ENCODE measurements at places on chromosomes 5 and 9. TPM values are rescaled to one million over a fixed set of nuclear protein-coding genes. Genes with fewer than 3 reads are reported as not detected.

GRCh38 chr9:132757016-132757415 is 86.8 kb downstream of the GTF3C4 start:
- H3K27me3 ChIP-seq, result peaks cover 17% of the 10 kb centered on the region
- no peak overlapping the region for H3K4me3 ChIP-seq
- H3K36me3 ChIP-seq, result no peaks in the 10 kb centered on the region
- H3K27ac ChIP-seq, result no peak overlapping the region

- H3K4me3 ChIP-seq, result no peak overlapping the region
- no peak overlapping the region for H3K27ac ChIP-seq
- H3K4me1 ChIP-seq, result peaks cover 17% of the 10 kb centered on the region
These were observed 54.5 kb downstream of the PFDN1 start for GRCh38 chr5:140248414-140248813.

DNA sequence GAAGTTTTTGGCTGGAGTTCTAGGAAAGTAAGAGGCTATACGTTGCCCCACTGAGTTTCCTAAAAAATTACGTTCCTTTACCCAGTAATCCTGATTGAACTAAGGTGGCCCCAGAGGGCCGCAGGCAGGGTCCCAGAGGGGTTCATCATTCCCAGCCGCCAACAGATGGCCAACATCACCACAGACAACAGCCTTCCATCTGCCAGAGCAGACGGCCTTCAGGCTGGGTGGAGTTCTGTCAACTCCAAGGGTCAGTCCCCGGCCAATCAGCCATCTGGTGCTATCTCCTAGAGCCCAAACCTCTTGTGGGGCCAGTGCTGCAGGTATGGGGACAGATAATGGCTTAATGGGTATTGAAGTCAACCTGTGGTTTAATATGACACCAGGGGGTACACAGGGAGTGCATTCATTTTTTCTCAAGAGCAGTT is 30.4 kb downstream of the TBC1D2 start:
- H3K27ac ChIP-seq, result no peak overlapping the region
- peaks cover 8% of the 10 kb centered on the region for H3K36me3 ChIP-seq
- no peak for DNase-seq
- no peaks in the 10 kb centered on the region for H3K27me3 ChIP-seq
- H3K4me1 ChIP-seq, result peaks cover 25% of the 10 kb centered on the region

DNA sequence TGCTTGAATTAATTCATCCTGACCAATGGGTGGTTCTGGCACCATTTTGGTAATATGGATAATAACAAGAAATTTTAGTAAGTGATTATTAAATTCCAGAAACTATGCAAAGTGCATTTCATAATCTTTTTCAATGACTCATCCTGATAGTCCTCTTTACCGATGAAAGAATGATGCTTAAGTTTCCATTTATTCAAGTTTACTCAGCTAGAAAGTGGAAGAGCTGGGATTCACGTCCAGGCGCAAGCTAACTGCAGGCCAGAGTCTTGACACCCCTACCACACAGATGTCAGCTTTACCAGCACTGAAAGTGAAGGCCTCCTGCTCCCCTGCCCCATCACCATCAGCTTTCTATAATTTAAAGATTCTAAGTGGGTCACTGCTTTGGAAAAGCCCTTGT is 493.5 kb upstream of the WWC1 start:
- no peak for DNase-seq
- peaks cover 10% of the 10 kb centered on the region for H3K4me1 ChIP-seq
- H3K4me3 ChIP-seq, result no peak overlapping the region
- no peaks in the 10 kb centered on the region for H3K27me3 ChIP-seq
- peaks cover 4% of the 10 kb centered on the region for H3K36me3 ChIP-seq

GRCh38 chr5:83277953-83278352 is 193.6 kb upstream of the VCAN start:
- no peak for DNase-seq
- no peaks in the 10 kb centered on the region for H3K36me3 ChIP-seq
- H3K4me3 ChIP-seq, result no peak overlapping the region
- no peaks in the 10 kb centered on the region for H3K27me3 ChIP-seq
- no peak overlapping the region for H3K27ac ChIP-seq

DNA sequence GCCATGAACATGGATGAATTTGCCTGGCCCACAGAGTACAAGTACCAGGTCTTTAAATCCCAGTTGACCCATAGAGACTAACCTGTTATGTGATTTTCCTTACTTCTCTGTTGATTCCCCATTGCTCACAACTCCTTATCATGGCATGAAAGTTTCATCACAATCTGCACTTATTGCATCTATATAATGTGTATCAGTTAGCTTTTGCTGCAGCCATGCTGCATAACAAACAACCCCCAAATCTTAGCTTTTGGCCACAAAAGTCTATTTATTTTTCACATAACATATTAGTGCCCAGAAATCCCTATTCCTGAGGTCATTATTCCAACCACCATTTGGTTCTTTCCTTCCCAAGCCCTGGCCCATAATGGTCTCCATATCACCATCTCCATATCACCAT is 3.7 kb downstream of the GGTA1 start:
- no peak for DNase-seq
- peaks cover 50% of the 10 kb centered on the region for H3K27me3 ChIP-seq
- H3K4me3 ChIP-seq, result no peak overlapping the region
- H3K27ac ChIP-seq, result no peak overlapping the region
- no peaks in the 10 kb centered on the region for H3K36me3 ChIP-seq

GRCh38 chr9:4489562-4489918 is 728 bp upstream of the SLC1A1 start:
- peak overlapping the region; percentile 94 for H3K4me3 ChIP-seq
- no peaks in the 10 kb centered on the region for H3K36me3 ChIP-seq
- peak overlapping the region; percentile 49 for H3K27ac ChIP-seq
- H3K4me1 ChIP-seq, result peaks cover 5% of the 10 kb centered on the region
- H3K27me3 ChIP-seq, result peaks cover 45% of the 10 kb centered on the region

GRCh38 chr9:93686127-93686879 is 109.9 kb downstream of the PHF2 start:
- no peak overlapping the region for H3K27ac ChIP-seq
- H3K36me3 ChIP-seq, result no peaks in the 10 kb centered on the region
- no peak overlapping the region for H3K4me3 ChIP-seq
- peaks cover 3% of the 10 kb centered on the region for H3K27me3 ChIP-seq

DNA sequence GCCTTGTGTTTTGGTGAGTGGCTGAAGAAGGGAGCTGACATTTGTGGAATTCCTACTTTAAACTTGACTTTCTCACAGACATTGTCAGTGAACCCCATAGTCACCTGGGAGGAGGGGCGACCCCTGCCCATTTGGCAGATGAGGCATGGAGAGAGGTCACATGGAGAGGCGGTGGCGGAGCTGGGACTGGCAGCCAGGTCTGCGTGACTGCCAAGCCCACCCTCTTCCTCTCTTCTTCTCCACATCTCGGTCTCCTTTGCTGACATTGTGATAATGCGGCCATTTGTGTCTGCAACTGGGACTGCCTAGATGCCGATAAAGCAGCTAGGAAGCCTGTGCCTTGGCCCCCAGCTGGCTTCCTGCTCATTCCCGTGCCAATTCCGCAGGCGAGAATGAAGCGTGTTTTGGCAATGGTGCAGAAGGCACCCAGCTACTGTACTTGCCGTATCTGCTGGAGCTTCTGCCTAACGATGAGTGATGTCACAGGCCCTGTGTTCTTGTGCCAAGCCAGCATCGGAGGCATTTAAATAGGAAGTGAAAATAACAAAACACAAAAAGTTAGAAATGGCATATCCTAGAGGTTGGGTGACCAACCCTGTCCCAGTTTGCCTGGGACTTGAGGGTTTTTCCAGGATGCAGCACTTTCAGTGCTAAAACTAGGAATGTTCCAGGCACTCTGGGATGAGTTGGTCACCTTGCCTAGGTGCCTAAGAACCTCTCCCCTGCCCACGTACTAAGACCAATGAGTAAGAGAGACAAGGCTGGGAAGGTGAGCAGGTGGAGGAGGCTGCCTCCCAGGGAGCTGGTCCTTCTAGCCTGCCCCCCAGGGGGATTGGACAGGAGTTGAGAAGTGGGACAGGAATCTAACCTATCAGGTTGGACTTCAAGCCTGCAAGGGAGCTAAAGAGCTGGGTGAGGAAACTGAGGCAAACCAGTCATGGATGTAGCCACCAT is 23.6 kb downstream of the OLFML2A start:
- peaks cover 5% of the 10 kb centered on the region for H3K4me1 ChIP-seq
- H3K4me3 ChIP-seq, result no peak overlapping the region
- H3K36me3 ChIP-seq, result no peaks in the 10 kb centered on the region
- DNase-seq, result no peak
- H3K27ac ChIP-seq, result no peak overlapping the region
- H3K27me3 ChIP-seq, result peaks cover 2% of the 10 kb centered on the region

DNA sequence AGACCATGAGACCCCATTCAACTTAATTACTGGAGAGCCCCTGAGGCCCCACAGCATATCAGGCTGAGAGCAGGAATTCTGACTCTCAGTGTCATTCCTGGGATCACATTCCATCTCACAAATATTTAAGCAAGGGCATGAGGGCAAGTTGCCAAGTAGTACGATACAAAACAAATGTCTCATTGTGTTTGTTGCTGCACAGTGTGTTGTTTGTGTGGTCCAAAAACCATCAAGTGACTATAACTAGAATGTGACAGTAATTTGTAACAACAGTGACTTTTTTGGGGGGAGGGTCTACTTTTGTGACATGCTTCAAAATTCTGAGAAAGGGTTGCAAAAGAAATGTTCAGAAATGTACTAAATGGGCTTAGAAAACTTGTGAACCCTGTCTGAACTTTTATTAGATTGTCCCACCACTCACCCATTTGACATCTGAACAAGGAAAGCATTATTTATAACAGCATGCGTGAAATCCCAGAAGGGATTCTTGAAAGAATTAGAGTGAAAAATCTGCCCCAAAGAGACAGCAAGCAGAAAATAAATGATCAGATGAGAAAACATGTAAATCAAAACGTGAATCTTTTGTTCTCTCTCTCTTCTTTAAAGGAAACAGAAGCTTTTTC is 347.0 kb downstream of the NTRK2 start:
- no peaks in the 10 kb centered on the region for H3K27me3 ChIP-seq
- H3K4me1 ChIP-seq, result peaks cover 30% of the 10 kb centered on the region
- peaks cover 3% of the 10 kb centered on the region for H3K36me3 ChIP-seq

DNA sequence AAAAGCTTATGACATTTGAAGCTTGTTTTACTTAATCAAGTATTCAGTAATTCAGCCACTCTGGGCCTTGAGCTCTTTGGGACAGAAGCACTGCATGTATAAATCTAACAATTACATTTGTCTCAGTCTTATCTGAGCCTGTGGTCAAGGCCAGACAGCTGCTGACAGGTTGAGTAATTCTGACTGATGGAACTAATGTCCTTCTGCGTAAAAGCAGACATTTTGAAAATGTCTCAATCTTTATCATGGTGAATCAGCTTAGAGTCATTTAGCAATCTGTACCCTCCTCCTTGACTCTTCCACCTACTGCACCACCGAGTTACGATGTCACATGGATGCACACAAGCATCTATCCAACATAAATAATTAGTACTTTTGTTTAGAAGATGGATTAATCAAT is 400.0 kb downstream of the ARRDC3 start:
- no peak overlapping the region for H3K27ac ChIP-seq
- no peak for DNase-seq
- no peaks in the 10 kb centered on the region for H3K27me3 ChIP-seq
- no peaks in the 10 kb centered on the region for H3K36me3 ChIP-seq
- peaks cover 7% of the 10 kb centered on the region for H3K4me1 ChIP-seq

DNA sequence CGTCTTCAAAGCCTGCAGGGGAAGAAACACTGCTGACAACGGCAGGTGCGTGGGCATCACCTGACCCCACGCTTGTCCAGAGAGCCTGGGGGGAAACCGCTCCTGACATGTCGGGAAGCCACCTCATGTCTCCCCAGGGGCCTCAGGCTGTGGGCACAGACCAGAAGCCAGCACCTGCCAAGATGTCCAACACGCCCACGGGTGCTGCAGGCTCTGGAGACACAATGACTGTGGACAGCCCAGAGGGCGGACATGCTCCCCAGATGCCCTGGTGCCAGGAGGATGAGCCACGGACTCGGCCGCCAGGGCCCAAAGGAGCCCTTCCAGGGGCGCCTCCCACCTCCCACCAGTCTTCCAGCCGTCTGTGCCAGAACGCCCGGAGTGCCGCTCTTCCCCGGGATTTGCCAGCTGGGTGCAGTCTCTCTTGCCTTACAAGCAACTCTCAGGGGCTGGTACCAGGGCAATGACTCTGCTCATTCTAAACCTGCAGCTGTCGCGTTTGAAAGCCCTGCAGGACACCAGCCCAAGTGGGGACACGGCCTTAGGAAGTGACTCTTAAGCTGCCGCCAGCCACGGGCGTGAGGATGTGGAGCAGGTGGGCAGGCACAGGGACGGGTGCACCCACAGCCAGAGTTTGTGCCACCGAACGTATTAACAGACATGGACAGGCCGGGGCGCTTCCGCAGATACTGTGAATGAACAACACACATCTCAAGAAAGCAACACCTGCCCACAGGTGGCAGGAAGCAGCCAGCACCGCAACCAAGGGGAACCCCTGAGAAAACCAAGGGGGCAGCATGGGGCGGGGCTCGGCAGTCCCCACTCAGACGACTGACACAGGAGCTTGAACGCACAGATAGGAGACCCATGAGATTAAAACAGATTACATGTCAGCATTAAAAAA is 6.8 kb upstream of the LHX3 start:
- H3K27me3 ChIP-seq, result peaks cover 4% of the 10 kb centered on the region
- no peak overlapping the region for H3K4me3 ChIP-seq
- peaks cover 12% of the 10 kb centered on the region for H3K36me3 ChIP-seq
- no peaks in the 10 kb centered on the region for H3K4me1 ChIP-seq

- H3K4me3 ChIP-seq, result no peak overlapping the region
- no peaks in the 10 kb centered on the region for H3K27me3 ChIP-seq
- H3K36me3 ChIP-seq, result no peaks in the 10 kb centered on the region
- H3K27ac ChIP-seq, result no peak overlapping the region
- no peak for DNase-seq
- H3K4me1 ChIP-seq, result peaks cover 9% of the 10 kb centered on the region
These were observed 428.8 kb upstream of the ACTBL2 start for GRCh38 chr5:57911438-57911837.

DNA sequence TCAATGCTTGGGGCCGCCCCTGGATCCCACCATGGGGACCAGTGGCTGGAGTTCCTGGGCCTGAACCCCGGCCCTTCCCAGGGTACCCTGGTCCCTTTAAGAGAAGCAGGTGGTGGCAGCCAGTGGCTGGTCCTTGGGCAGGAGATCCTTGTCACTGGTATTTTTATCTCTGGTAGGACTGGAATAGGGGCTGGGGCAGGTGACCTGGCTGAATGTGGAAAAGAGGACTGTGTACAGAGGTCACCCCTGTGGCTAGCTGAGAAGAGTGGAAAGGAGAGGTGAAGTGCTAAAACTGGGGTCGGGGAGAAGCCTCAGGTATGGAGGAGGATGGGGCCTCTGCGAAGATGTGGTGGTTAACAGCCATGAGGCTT is 7.0 kb downstream of the CRAT start:
- no peak overlapping the region for H3K27ac ChIP-seq
- no peak overlapping the region for H3K4me3 ChIP-seq
- H3K27me3 ChIP-seq, result no peaks in the 10 kb centered on the region
- DNase-seq, result no peak
- no peaks in the 10 kb centered on the region for H3K36me3 ChIP-seq
- no peaks in the 10 kb centered on the region for H3K4me1 ChIP-seq

Gene TMEM215
- total RNA-seq, result 0.27 TPM

Gene FGD3
- 5.5 TPM for total RNA-seq

Gene TAF11L5
- not detected for total RNA-seq

Gene SLC25A2
- 0.92 TPM for total RNA-seq

Gene SH3TC2
- total RNA-seq, result 8.6 TPM
